ENCODE measurements at places on chromosomes 4 and X. TPM values are rescaled to one million over a fixed set of nuclear protein-coding genes. Genes with fewer than 3 reads are reported as not detected.

NR3C2 gene
- 6.1 TPM for total RNA-seq

IL21 gene
- 53.1 TPM for total RNA-seq

- no peak for DNase-seq
Measured at GRCh38 chr4:7491915-7492314, 57.2 kb upstream of the PSAPL1 start.

GRCh38 chr4:67751260-67751659 is 2.9 kb downstream of the GNRHR start:
- no peak for DNase-seq

DNA sequence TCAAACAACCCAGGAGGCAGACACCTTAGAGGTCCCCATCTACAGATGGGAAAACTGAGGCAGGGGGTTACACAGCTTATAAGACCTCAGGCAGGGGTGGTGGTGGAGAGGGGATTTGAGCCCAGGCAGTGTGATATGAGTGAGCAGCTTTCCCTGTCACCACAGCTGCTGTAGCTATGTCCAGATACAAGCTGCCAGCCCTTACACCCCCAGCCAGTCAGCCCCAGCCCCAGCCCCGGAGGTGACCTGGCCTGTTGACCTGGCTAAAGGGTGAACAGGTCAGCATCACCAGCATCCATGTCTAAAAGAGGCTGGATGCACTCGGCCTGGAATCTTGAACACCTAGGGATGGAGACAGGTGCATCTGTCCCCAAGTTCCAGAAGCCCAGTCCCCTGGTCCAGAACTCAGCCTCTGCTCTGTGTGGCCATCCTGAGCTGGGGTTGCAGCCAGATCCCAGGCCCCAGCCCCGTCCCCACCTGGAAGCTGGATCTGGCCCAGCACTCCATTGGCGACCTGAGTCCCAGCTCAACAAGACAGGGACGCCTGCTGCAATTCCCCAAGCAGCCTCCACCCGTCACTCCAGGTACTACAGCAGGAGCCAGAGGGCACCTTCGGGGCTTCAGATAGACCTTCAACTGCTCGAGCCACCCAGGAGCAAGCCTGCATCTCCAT is 89.5 kb downstream of the JAKMIP1 start:
- no peak for DNase-seq

DNA sequence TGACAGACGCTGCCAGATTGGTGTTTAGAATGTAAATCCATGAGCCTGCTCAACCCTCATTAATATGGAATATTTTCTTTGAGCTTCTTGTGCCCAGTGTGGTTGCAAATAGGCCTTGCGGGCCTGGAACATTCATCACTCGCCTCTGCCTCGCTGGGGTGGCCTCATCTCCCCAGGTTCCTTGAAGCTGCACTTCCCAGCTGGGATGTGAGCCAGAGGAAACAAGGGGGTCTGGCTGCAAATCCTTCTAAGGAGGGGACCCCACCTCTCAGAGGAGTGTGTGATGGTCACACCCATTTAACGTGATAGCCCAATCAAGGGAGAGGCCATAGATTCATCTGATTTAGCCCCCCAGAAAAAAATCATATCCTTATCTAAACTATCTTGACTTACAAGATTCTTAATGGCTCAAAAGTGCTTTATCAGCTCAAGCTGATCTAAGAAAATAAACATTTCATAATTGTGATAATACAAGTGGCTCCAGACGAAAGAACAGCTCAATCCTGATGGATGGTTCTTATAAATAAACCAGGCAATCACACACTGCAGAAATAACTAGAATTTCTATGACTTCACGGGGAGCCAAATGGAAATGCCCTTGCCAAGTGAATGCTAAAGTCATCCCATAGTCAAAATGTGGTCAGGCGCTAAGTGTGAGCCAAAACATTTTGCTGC is 189.9 kb downstream of the PTTG2 start:
- DNase-seq: no peak

Data from activated naive CD4-positive, alpha-beta T cell treated with anti-CD3 and anti-CD28 coated beads for 36 hours (primary cell).